Hepatocyte (in vitro differentiated cells): ENCODE measurements at places on chromosomes 16 and 17.

GRCh38 chr17:80761110-80761871 is 216.7 kb downstream of the RPTOR start:
- DNase-seq, result peak; percentile 31

GRCh38 chr17:45768000-45768399 is 16.1 kb upstream of the CRHR1 start:
- DNase-seq, result no peak

- peak; percentile 77 for DNase-seq
Observed at GRCh38 chr16:78796221-78796866, 696.9 kb downstream of the WWOX start.

GRCh38 chr17:60388742-60389141 is 3.2 kb downstream of the USP32 start:
- no peak for DNase-seq

DNA sequence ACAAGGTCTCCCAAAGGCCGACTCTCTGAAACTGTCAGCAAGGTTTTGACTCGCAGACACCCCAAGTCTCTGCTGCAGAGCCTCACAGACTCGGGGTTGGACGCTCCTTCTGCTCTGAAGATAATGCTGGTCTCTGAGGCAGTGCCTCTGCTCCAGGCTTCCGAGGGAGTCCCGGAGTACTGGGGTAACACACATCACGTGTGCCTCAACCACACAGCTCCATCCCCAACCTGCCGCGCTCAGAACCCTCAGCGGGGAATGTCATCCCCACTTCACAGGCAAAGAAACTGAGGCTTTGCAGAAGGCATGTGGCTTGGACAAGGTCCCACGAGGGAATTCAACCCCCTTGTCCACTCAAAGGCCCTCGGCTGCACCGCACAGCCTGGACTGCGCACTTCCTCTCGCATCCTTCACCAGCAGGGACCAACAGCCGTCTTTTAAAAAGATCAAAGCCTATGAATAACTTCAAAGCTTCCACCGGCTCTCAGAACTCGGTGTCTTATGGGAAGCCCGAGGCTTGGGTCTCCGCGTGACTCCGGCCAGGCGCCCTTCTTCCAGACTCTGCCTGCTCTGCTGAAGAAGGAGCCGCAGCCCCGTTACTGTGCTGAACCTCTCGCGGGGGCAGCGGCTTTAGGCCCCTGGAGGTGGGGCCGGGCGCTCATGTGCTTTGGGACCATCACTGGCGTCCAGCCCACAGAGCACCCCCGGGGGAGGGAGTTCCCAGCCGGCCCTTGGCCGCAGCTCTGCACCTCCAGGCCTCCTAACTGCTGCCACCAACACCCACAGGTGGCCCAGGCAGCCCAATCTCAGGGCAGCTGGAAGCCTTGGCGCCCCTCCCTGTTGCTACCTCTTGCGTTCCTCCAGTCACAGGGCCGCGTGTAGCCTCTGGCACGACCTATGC is 2.2 kb downstream of the TMEM204 start:
- DNase-seq, result no peak

DNA sequence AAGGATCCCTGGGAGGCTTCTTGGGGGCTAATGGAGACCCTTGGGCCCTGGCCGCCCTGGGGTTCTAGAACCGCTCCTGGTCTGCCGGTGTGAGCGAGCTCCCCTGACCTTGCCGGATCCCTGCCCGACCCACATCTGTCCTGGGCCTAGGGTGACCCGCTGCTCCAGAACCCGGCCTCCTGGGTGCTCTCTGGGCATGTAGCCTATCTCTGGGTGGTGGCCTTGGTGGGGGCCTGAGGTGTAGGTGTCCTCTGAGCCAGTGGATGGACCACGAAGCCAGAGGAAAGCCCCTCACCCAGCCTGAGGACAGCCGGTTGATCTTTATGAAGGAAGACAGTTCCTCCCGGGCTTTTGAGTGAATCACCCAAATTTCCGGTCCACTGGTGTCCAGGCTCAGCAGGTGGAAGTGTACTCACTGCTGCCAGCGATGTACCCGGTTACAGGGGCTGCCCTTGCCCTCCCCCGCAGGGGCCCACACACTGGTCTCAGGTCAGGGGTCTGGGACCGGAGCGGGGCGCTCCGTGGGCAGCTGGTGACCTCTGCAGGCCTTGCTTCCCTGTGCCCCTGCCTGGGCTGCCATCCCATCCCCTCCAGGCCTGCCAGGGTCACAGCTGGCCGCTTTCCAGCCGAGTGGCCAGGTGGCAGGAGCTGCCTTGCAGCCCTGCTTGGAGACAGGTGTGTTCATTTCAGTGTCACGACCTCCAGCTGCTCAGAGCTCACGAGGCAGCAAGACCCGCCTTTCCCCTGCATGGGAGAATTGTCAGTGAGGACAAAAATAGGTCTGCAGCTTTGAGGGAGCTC is 10.5 kb upstream of the GSE1 start:
- no peak for DNase-seq

- no peak for DNase-seq
Observed at GRCh38 chr17:16371742-16372141, 9.1 kb upstream of the UBB start.

GRCh38 chr17:44219616-44220212 is at the start of gene UBTF:
Gene UBTF (minus strand): TSS chr17:44219675. CDS start chr17:44218229, 1,446 bp downstream.
- DNase-seq, result peak; percentile 88

GRCh38 chr16:19203374-19203966 is 35.4 kb downstream of the SYT17 start:
- DNase-seq, result no peak

- no peak for DNase-seq
Observed at GRCh38 chr16:2056681-2057407, 9.1 kb downstream of the TSC2 start.

DNA sequence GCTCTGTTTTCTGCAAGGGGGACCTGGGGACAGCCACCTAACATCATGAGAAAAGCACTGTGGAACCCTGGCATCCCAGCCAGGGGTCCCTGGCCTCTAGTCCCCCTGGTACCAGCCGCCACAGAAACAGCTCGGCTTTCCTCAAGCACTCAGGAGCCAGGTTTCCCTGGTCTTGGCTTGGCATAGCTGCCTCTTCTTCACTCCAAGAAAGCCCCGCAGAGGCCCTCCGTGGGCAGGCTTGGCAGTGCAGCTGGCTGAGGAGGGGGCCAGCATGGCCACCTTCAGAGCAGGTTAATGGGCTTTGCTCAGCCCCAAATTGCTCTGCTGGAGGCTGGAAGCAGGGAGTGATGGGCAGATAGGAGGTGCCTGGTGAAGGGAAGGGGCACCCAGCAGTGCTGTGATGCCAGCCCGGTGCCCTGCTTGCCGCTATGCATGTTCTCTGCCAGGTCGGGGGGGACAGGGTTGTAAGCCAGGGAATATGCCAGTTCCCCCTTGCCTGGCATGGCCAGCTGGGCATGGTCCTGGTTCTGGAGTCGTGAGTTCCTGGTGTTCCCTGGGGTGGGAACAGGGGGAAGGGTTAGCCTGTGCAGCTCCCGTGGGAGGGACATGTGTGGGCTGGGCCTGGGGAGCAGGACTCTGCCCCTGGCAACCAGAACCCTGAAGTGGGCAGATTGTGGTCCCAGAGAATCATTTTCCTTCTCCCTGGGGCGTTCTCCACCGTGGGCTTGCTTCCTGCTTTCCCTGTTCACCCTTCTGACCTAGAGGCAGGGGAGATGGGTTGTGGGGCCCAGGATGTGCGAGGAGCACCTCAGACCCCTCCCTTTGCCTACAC is 3.2 kb downstream of the ANKRD13B start:
- no peak for DNase-seq

DNA sequence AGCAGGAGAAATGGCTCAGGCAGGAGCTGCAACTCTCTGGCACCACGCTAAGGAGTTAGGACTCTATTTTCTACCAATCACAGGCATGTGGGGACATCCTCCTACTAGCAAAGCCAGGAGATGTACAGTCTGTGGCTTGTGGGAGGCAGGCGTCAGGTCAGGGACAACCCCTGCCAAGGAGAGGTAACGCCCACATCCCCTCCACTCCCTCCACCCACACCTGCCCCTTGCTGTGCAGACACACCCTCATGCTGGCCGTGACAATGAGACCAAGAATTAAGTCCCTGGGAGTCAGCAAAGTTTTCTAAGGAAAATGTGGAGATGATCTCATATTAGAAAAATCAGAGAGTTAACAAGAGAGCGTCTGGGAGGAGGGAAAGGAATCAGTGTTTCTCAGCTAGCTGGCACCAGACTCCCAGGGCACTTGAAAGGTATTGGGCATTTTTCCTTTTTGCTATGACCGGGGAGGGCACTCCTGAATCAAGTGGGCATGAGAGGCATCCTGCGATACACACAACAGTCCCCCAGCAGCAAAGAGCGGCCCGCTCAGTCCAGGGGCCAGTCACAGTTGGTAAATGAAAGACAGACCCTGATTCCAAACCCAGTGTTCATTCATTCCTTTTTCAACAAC is 87.3 kb upstream of the RPL38 start:
- peak; percentile 33 for DNase-seq

- no peak for DNase-seq
Observed at GRCh38 chr17:33015716-33016346, 24.2 kb downstream of the SPACA3 start.

- DNase-seq, result no peak
Observed at GRCh38 chr16:8867932-8868415, 832 bp downstream of the CARHSP1 start.

GRCh38 chr16:55915096-55915827 is 40.1 kb upstream of the CES5A start:
- DNase-seq, result no peak

GRCh38 chr17:32755045-32755805 is 121.7 kb downstream of the MYO1D start:
- DNase-seq, result peak; percentile 61

GRCh38 chr16:89723279-89724250 is 2.2 kb downstream of the ZNF276 start:
- no peak for DNase-seq

DNA sequence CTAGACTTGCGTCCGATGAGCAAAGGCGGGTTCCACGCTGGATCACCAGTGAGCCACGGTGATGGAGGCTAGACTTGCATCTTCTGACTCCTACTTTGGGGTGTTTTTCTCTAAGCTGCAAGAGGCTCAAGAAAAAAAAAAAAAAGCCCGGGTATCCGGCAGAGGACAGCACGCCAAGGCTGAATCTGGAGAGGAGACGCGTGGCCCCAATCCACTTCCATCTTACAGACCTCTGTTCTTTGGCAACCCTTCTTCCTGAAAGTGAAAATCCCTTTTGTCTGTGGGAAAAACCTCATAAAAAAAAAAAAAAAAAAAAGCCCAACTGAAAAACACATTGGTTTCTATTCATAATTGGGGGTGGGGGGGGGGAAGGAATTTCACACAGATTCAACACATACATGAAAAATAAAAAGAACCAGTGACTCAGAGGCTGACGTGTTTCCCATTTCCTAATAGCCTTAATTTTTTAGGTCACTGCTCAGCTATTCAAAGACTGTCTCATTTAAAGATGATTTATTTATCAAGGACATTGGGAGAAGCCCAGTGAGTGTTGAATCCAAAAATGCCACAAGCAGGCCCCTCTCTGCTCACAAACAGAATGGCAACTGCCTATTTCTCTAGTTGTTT is 258.3 kb downstream of the FOXL1 start:
- DNase-seq, result no peak

- no peak for DNase-seq
Observed at GRCh38 chr17:75891022-75891604, 5.6 kb downstream of the TRIM65 start.

DNA sequence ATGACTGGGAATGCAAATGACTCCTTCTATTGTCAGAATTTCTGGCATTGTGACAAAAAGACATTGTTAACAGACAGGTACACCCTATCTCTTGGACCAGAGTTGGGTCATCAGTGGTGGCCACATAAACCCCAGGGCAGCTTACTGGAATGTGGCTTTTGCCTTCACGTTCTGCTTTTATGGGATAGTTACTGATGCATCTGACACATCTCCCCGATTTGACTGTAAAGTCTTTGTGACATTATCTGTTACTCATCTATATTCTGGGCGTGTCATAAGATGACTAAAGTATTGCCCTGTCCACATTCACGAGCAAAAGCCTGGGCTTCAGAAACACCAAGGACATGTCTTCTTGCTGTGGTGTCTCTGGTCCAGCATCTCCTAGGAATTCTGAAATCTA is 18.7 kb upstream of the AQP8 start:
- no peak for DNase-seq

DNA sequence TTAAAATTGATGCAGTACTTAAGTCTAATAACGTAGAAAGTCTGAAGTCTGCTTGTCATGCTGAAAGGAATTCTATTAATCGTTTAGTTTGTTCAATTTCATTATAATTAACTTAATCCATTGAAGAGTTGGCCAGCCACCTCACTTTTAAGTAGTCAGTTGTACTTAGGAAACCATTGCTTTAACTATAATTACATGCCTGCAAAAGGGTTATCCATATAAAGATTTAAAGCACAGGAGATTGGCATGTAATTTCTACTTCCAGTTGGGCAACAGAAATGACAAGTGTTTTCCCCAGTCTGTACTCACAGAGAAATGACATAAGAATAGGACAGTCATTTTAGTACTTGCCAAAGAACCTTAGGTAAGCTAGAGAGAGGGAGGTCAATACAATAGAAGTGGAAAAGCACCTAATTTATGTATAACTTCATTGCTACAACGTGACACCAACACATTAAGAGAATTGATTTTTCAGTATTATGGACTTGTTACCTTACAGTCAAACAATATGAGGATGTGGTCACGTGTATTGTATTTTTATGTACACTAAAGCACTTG is 3.7 kb upstream of the USP32 start:
- DNase-seq, result no peak

DNA sequence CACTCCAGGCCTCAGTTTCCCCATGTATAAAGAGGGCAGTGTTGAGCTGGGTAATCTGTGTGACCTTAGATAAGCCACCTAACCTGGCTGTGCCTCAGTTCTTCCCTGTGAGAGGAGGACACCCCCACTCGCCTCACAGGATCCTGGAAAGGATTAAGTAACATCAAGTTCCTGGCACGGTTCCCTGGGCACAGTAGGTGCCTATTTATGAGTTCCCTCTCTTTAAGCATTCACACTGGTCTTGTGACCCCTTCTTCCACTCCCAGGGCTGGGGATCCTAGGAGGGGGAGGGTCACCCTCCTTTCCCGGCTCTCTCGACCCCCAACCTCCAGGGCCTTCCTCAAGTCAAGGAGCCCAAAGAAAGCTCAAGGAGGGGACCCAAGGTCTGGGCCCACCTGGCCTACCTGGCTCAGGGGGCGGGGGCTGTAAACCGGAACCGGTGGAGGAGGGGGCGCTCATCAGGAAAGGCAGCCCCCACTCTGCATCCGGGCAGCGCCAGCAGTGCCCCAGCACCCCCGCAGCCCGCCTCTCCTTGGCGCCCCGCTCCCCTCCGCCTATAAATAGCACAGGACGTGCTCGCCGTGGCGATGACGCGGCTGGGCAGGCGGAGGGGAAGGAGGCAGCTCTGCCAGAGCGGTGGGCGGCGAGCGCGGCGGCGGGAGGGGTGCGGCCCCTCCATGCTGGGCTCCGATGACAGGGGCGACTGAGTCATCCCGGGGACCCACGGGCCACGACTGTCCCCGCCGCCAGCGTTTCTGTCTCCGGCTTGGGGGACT is 9.4 kb downstream of the RPL19 start:
- DNase-seq, result peak; percentile 81

- DNase-seq, result no peak
Observed at GRCh38 chr16:46756772-46757171, 8.6 kb upstream of the MYLK3 start.
